NCI-H1436 treated with DMSO at 0.1 percent for 48 hours (cell line): ENCODE measurements at places on chromosomes 3 and 15.

DNA sequence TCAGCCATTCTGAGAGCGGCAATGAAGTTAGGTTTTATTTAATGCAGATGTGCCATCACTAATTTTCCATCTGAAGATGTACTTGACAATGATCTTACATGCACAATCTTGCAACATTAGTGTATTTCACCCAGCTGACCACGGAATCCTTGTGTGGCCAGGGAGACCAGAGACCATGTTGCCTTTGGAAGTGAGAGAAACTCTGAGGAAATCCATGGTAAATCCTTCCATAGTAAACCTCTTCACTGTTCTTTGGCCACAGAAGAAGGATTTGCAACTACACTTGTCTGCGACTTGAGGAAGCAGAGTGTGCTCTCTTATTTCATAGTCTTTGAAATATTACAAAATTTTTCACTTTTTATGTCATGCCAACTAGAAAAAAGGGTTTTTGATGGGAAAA is 128.4 kb upstream of the IGSF10 start:
- DNase-seq = no peak

GRCh38 chr3:39166932-39167532 is 13.6 kb upstream of the CSRNP1 start:
- DNase-seq = no peak

DNA sequence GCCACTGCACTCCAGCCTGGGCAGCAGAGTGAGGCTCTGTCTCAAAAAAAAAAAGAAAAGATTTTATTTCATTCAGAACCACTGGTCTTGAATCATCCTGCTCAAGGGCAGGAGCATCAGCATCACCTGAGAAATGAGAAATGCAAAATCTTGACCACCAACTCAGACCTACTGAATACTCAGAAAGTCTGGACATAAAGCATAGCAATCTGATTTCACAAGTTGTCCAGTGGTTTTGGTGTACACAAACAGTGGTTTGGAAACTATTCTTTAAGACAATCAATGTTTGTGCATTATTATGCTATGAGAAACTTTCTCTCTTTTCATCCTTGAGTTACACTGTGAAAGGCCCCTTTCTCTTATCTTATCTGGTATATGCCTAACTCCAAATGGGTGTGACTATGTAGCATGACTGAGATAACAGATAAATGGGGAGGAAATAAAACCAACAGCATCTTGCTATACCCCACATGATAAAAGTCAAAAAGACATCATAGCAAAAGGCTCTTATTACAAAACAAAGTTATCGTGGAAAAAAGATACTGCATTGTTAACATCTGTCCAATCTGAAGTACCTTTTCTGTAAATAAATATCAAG is 174.2 kb upstream of the STT3B start:
- DNase-seq = no peak

- no peak for DNase-seq
Measured at GRCh38 chr3:29143151-29143550, 137.7 kb upstream of the RBMS3 start.

GRCh38 chr3:159989973-159990846 is 1.6 kb downstream of the IL12A start:
- DNase-seq = no peak

GRCh38 chr3:50743643-50744042 is 68.9 kb downstream of the DOCK3 start:
- no peak for DNase-seq

GRCh38 chr3:19931180-19931692 is 2.8 kb downstream of the EFHB start:
- DNase-seq = no peak

- DNase-seq = no peak
Measured at GRCh38 chr3:63673111-63673510, 20.6 kb downstream of the SNTN start.

GRCh38 chr3:52220380-52221026 is 4.9 kb downstream of the TLR9 start:
- DNase-seq = no peak

DNA sequence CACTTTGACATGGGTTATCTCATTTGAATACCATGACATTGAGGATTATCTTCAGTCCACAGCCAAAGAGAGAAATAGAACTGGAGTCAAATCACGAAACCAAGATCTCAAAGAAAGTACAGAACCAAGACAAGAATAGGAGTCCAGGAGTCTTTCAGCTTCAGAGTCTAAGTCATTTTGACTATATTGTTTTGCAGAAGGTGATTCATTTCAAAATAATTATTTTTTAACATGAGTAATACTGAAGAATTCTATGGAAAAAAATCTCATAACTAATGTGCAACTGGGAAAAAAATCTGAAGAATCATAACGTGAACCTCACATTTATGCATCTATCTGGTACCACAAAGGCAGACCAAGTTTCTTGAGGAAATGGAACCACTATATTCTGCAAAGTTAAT is 60.3 kb downstream of the UBE3A start:
- no peak for DNase-seq

DNA sequence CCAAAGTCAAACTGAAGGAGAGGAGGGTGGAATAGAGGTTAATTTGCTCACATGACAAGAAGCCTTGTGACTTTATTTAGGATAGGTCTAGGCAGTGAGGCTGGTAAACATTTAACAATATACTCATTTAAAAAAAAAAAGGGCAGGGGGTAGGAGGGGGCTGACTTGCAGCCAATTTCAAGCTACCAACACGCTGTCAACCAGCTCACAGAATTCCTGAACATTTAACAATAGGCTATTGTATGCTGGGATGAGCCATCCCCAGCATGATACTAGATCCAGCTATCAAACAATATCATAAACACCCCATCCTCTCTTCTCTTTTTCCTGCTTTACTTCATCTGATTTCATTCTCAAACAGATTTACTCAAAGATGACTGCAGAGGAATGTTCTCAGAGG is 1096.3 kb upstream of the CFAP20DC start:
- DNase-seq = no peak

- no peak for DNase-seq
Measured at GRCh38 chr3:58897646-58898045, 152.2 kb downstream of the CFAP20DC start.

DNA sequence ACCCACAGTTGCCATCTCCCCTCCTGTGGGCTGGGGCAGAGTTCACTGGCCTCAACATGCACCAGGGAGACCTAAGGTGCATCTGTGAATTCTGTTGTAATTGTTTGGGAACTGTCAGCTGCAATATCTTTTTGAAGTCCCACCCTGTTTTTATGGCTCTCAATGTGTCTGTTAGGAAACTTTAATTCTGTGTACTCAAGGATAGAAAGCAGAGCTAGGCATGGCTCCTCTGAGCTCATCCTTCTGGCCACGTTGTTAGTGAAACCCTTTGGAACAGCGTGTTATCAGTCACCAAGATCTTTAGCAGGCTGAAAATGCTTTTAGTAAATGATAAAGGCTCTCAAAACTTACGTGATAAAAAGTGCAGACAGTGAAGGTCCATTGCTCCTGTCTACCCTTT is 33.6 kb upstream of the MTMR10 start:
- no peak for DNase-seq

GRCh38 chr15:92979011-92979701 is 79.0 kb downstream of the CHD2 start:
- no peak for DNase-seq
